Smooth muscle cell of trachea (primary cell): ENCODE measurements at places on chromosomes 12 and 14. TPM values are rescaled to one million over a fixed set of nuclear protein-coding genes. Genes with fewer than 3 reads are reported as not detected.

The ACADS gene
- 17.6 and 27.0 TPM in 2 replicates for total RNA-seq

The KLHDC1 gene
- total RNA-seq = 4.8 TPM in 2 replicates

The CMTM5 gene
- total RNA-seq = 0.44 and 0.50 TPM in 2 replicates

The RD3L gene
- not detected in 2 replicates for total RNA-seq

The RDH12 gene
- 0.15 TPM in 1 of 2 replicates, not detected in the other for total RNA-seq

The ASCL1 gene
- not detected in 2 replicates for total RNA-seq

The LUM gene
- total RNA-seq = 202 and 375 TPM in 2 replicates

The CABP1 gene
- total RNA-seq = 0.66 and 1.9 TPM in 2 replicates

The TROAP gene
- 0.99 and 11.9 TPM in 2 replicates for total RNA-seq

The KRT83 gene
- not detected in 2 replicates for total RNA-seq

The GPRC5A gene
- 3.1 and 10.3 TPM in 2 replicates for total RNA-seq

The MUCL1 gene
- not detected in 2 replicates for total RNA-seq

The PRKAG1 gene
- 87.3 and 92.3 TPM in 2 replicates for total RNA-seq

The ACACB gene
- 8.3 and 15.0 TPM in 2 replicates for total RNA-seq

The GPX2 gene
- not detected in 2 replicates for total RNA-seq

The DDX23 gene
- total RNA-seq = 77.6 and 78.5 TPM in 2 replicates

The TMEM179 gene
- total RNA-seq = not detected in 2 replicates

The CDKL1 gene
- 24.6 and 48.5 TPM in 2 replicates for total RNA-seq

The CAPZA3 gene
- not detected in 2 replicates for total RNA-seq

The IFNG-AS1 gene
- not detected in 2 replicates for total RNA-seq
